ENCODE measurements at places on chromosomes 2 and 18. TPM values are rescaled to one million over a fixed set of nuclear protein-coding genes. Genes with fewer than 3 reads are reported as not detected.

DNA sequence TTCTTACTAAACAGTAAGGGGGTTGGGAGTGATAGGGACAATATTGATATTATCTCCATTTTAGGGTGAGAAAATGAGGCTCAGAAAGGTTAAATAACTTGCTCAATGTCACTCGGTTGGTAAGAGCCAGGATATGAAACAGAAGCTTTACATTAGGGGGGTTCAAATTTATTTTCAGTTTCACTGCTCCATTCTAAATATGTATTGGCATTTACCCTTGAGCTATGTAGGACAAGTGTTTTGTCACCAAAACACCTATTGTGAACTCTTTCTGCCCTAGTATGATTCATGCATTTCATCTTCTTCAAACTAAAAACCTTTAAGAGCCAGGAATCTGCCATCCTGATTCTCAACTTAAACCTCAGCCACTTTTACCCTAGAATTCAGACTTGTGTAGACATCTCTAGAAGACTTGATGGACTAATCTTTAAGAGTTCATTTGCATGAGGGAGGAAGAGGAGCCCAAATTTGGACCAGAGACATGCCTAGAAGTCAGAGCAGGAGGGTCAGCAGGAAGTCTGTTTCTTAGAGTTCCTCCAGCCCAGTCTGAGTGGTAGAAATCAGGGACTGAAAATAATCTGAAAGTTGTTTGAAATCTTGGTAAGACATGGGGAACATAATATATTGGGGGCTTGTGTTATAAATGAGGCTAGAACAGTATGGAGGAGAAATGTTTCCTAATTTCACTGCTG is 129.4 kb upstream of the ATP5MC3 start:
- no peak for DNase-seq
- no peak overlapping the region for H3K4me3 ChIP-seq
- H3K36me3 ChIP-seq, result no peaks in the 10 kb centered on the region
- H3K27me3 ChIP-seq, result no peaks in the 10 kb centered on the region

The ZNF407 gene
- total RNA-seq, result 15.5 TPM

The NEURL3 gene
- 2.5 TPM for total RNA-seq

DNA sequence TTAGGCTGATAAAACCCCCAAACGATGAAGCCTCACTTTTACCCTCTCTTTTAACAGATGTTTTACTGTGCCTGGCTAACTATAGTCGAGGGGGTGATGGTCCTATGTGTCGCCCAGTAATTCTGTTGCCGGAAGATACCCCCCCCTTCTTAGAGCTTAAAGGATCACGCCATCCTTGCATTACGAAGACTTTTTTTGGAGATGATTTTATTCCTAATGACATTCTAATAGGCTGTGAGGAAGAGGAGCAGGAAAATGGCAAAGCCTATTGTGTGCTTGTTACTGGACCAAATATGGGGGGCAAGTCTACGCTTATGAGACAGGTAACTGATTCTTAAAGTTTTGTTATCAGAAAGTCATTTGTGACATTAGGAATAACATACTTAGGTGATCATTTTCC is 20.4 kb downstream of the MSH6 start:
- H3K36me3 ChIP-seq, result peaks cover 9% of the 10 kb centered on the region
- H3K4me3 ChIP-seq, result no peak overlapping the region
- H3K27me3 ChIP-seq, result no peaks in the 10 kb centered on the region
- DNase-seq, result no peak
- no peaks in the 10 kb centered on the region for H3K4me1 ChIP-seq

DNA sequence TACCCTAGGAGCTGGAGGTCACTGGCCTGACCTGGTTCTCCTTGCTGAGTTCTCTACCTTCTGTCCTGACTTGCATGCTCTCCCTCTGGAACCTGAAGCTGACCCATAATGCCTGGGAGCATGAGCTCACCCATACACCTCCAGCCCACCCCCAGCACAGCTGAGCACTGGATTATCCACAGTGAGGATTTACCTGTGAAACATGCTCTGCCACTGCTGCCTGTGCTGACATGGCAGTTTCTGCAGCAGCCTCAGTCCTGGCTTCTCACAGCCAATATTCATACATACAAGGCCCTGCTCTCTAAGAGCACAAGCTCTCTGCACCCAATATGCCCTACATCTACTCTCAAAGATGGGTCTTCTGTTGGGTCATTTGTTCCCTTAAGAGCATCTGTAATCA is 5.0 kb downstream of the CXCR2 start:
- H3K27ac ChIP-seq, result no peak overlapping the region
- peaks cover 19% of the 10 kb centered on the region for H3K4me1 ChIP-seq
- no peaks in the 10 kb centered on the region for H3K27me3 ChIP-seq
- H3K36me3 ChIP-seq, result no peaks in the 10 kb centered on the region

DNA sequence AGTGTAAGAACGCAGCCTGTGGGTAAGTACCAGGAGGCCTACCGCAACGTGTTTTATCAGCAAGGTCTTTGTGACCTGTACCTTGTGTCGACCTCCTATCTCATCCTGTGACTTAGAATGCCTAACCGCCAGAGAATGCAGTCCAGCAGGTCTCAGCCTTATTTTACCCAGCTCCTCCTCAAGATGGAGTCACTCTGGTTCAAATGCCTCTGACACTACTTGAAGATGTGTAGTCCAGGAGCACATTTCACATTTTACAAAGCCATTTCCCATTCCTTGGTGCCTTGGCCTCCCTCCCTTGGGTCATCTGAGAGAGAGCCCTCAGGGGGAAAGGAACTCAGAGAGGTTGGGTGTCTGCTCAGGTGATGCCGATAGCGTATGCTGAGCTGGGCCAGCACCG is 6.6 kb upstream of the HPCAL1 start:
- no peaks in the 10 kb centered on the region for H3K4me1 ChIP-seq
- H3K36me3 ChIP-seq, result no peaks in the 10 kb centered on the region
- no peaks in the 10 kb centered on the region for H3K27me3 ChIP-seq
- no peak overlapping the region for H3K4me3 ChIP-seq
- DNase-seq, result no peak

The USP14 gene
- 26.3 TPM for total RNA-seq

GRCh38 chr2:109455731-109456691 is 157.8 kb downstream of the SEPTIN10 start:
- no peaks in the 10 kb centered on the region for H3K27me3 ChIP-seq
- no peaks in the 10 kb centered on the region for H3K4me1 ChIP-seq
- H3K36me3 ChIP-seq, result peaks cover 8% of the 10 kb centered on the region
- no peak overlapping the region for H3K4me3 ChIP-seq

Measured in vagina (tissue), 2 donors.